ENCODE measurements at places on chromosomes 13 and 19. TPM values are rescaled to one million over a fixed set of nuclear protein-coding genes. Genes with fewer than 3 reads are reported as not detected.

- DNase-seq, result peak; percentile 20
These were observed at the start of gene UNC13A for GRCh38 chr19:17687857-17688784. Gene UNC13A (minus strand): TSS chr19:17688354. CDS start chr19:17688199, 155 bp downstream.

DNA sequence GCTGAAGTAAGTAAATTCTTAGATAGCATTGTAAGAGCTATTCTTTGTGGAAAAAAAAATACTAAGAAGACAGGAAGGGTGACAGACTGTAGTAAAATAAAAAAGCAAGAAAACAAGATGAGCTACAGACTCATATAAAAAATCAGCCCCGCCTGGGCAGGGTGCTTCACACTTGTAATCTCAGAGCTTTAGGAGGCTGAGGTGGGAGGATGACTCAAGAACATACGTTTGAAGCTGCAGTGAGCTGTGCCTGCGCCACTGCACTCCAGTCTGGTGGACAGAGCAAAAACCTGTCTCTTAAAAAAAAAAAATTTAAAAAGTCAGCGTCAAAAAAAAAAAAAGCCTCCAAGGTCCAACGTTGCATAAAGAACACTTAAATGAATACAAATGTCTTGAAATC lies 102.1 kb downstream of the VWA8 start:
- no peak for DNase-seq

DNA sequence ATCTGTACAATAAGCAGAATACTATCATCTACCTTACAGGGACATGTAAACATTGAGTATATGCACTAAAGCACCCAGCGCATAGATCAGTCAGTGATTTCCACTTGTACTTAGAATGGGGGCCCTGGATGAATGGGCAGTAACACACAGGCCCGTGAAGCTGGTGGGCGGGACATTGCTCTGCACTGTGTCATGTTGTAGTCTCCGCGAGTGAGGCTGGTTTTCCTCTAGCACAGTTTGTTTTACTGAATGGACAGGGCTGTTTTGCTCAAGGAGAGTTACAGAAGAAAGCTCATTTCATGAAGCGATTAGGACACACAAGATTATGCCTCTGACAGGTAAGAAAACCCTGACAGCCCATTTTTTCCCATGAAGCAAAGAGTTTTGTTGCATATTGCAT lies 86.4 kb upstream of the SOX21 start:
- DNase-seq, result peak; percentile 18

DNA sequence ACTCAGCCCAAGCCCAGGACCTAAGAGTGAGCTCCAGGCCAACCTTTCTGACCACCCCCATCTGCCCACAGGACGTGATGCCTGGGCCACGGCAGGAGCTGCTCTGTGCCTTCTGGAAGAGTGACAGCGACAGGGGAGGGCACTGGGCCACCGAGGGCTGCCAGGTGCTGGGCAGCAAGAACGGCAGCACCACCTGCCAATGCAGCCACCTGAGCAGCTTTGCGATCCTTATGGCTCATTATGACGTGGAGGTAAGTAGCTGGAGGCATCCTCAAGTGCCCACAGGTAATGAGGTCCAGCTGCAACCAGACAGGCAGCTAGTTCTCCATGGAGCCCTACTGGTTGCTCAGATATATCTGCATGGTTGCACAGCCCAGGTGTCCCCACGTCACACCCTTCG lies 14.8 kb downstream of the DDX39A start:
- no peak for DNase-seq

GRCh38 chr19:18646535-18647370 lies 9.9 kb downstream of the KLHL26 start:
- no peak for DNase-seq

- DNase-seq, result no peak
These were observed 27.9 kb upstream of the KLF2 start for GRCh38 chr19:16296713-16297112.

DNA sequence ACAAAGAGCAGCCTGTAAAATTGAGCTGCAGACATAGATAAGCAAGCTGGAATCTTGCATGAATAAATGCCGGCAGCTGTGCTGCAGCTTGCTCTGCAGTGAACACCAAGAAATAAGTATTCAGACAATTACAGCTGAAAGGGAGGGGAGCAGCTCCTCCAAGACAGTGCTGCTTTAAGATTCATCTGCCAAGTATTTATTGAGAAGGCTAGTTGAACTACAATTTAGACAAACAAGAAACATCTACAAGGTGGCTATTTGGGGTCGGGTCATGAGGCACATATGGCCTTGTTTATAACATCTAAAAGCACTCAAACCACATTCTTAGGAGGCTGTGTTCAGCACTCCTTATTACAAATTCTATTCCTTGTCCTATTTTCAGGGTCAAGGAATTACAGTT lies 34.9 kb downstream of the ZNF726 start:
- no peak for DNase-seq

DNA sequence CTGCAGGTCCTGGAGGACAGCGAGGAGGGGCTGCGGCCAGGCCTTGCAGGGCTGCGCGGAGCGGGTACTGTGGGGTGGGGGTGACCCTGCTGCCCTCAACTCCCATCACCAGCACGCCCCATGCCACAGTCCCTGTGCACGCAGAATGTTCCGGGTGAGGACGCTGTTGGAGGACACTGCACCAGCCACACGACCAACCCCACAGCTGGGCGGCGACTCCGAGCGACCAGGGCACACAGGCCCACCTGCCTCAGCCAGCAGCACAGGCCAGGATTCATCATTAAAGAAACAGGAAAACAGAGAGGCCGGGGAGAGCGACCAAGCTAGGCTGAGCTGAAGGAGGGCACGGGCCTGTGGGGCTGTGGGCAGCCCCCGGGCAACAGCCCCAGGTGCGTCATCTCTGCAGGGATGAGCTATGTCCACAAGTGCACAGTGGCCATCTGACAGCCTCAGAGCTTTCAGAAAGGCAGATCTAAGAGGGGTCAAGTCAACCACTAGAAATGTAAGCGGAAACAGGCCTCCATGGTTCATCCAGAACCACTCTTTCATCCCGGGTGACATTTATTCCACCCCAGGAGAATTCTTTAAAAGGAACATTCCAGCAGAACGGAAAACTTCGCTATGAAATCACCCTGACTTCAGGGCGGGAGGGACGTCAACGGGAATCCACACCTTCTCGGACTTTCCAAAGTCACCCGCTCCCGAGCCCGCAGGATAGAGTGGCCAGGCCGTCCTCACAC lies 1.5 kb downstream of the GAS6 start:
- DNase-seq, result peak; percentile 42

DNA sequence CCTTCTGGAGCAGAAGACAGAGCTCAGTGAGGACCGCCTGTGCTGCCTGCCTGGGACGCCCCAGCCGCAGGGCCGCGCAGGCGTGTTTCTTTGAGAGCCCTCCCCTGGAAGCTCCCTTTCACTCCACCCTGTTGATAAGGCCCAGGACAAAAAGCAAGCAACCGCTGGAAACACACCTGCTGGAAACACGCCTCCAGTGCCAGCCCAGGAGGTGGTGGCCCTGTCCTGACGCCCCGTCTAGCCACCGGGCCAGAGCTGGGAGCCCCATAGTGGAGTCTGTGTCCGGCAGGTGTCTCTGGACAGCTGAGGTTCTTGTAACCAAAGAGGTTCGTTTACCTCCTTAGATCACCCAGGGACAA lies 173.8 kb downstream of the KATNAL1 start:
- no peak for DNase-seq

GRCh38 chr13:33735276-33735675 lies 82.7 kb upstream of the RFC3 start:
- DNase-seq, result no peak

GRCh38 chr13:107906131-107906530 lies 309.2 kb downstream of the LIG4 start:
- DNase-seq, result no peak

GRCh38 chr13:40096357-40096901 lies 441.0 kb downstream of the COG6 start:
- DNase-seq, result no peak

GRCh38 chr19:2503521-2504109 lies 27.7 kb downstream of the GADD45B start:
- peak; percentile 77 for DNase-seq

DNA sequence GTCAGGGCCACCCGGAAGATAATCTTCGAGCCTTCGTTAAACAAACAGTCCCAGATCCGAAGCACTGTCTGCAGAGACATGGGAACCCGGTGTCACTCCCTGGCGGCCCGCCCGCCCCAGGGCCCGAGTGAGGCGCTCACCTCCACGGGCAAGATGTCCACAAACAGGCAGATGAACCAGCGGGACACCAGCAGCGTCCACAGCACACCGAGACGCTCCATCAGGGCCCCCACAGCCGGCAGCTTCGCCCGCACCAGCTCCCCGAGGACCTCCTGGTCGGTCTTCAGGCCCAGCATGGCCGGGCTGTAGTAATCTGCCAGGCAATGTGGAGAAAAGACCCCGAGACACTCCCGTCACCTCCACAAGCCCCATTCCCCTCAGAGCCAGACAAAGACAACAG lies 28.7 kb downstream of the LAMP1 start:
- DNase-seq, result no peak

- DNase-seq, result no peak
These were observed 101.6 kb downstream of the RGCC start for GRCh38 chr13:41558781-41559560.

GRCh38 chr19:46753420-46754155 lies 7.3 kb upstream of the STRN4 start:
- DNase-seq, result no peak

- DNase-seq, result peak; percentile 23
These were observed 88.8 kb downstream of the GNG7 start for GRCh38 chr19:2613507-2614295.

- peak; percentile 51 for DNase-seq
These were observed 10.9 kb upstream of the TLE5 start for GRCh38 chr19:3073159-3073563.

DNA sequence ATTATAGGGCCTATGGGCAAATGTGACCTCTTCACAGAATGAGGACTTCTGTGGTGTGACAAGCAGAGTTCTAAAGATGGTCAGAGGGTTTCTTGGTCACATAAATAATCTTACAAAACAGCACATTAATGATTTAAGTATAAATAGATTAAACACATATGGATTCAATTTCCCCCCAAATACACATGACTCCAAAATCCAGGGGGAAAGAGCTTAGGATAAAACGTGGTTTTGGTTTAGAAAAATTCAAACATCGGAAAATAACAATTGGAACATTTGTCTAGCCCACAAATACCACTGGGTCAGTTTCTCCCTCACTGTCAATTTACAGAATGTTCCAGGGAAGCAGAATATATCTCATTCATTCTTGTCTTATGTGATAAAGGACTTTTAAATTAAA lies 283.1 kb downstream of the COG6 start:
- no peak for DNase-seq

DNA sequence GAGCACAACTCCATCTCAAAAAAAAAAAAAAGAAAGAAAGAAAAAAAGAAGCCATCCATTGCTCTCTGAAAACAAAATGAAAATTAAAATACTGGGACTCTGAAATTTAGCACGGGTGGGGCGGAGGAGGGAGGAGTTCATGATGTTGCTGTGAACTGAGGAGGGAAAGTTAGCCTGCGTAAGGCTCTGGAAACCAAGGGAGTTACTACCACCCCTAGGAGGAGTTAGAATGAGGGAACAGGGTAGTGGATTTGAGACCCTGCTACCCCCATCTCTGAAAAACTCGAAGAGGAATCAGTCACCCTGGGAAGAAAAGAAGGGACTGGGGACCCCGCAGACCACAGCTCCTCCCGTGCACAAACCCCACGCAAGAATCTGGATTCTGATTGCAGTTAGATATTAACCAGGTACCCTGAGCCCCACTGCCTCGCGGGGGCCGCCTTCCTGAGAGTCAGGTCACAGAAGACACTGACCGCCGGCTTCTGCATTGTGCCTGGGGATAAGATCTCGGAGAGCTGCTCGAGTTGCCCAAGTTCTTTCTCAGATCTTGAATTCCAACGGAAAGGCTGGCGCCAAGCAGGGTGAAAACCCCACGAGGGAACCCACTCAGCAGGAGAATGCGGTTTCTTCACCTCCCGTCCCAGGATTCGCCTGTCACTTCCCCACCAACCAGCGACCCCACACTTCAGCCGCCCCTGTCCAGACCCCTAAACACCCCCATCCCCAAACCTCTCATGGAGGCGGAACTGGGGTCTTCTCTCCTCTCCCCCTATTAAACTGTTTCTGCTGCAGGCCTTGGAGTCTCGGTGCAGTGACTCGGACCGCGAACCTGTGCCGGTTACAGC lies 870 bp downstream of the ZNF442 start:
- peak; percentile 6 for DNase-seq

GRCh38 chr13:110206185-110206584 lies 100.8 kb downstream of the COL4A1 start:
- DNase-seq, result no peak

DNA sequence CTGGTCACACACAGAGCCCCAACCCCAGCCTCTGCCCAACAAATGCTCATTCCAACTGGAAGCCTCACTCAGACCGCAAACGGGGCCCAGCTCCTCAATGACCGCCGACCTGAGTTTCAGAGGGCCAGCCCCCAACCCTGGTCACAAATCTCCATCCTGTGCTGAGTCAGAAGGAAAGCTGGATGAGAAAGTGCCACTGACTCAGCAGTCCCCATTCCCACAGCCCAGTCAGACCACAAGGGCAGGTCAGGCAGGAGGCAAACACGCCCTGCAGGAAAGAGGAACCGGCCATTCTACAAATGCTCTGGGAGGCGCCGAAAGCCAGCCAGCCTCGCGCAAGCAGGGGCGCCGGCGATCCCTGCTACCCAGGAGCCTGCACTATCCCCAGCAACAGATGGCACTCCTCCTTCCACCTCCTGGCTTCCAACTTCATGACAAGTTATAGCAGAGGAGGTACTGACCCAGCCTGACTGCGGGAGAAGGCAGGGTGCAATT lies 14.1 kb upstream of the PRKD2 start:
- DNase-seq, result peak; percentile 98

- DNase-seq, result no peak
These were observed 3.1 kb upstream of the TYROBP start for GRCh38 chr19:35911173-35911572.

GRCh38 chr19:34452723-34453122 lies 24.5 kb downstream of the UBA2 start:
- peak; percentile 9 for DNase-seq

GRCh38 chr19:34309368-34310138 lies 55.2 kb downstream of the GARRE1 start:
- DNase-seq, result no peak

GRCh38 chr13:113857531-113858195 lies 6.2 kb downstream of the GAS6 start:
- no peak for DNase-seq

DNA sequence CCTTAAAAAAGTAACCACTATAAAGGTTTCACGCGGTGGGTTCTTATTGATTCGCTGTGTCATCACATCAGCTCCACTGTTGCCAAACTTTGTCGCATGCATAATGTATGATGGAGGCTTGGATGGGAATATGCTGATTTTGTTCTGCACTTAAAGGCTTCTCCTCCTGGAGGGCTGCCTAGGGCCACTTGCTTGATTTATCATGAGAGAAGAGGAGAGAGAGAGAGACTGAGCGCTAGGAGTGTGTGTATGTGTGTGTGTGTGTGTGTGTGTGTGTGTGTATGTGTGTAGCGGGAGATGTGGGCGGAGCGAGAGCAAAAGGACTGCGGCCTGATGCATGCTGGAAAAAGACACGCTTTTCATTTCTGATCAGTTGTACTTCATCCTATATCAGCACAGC lies 30.6 kb downstream of the FGF9 start:
- DNase-seq, result no peak

The FLT3LG gene
- total RNA-seq, result 3.3 TPM

The ONECUT3 gene
- not detected for total RNA-seq

The ZNF284 gene
- total RNA-seq, result 4.0 TPM

The PLA2G4C gene
- total RNA-seq, result 39.3 TPM

The KIR3DL1 gene
- not detected for total RNA-seq

The YJEFN3 gene
- 0.51 TPM for total RNA-seq

The IL12RB1 gene
- total RNA-seq, result under 0.01 TPM

The GRIN2D gene
- total RNA-seq, result under 0.01 TPM

The KCNK6 gene
- total RNA-seq, result 3.0 TPM

The KLK13 gene
- not detected for total RNA-seq

The LPAR6 gene
- total RNA-seq, result 7.6 TPM

The CLDN10 gene
- total RNA-seq, result not detected
